ENCODE measurements at places on chromosomes 3 and 15.

DNA sequence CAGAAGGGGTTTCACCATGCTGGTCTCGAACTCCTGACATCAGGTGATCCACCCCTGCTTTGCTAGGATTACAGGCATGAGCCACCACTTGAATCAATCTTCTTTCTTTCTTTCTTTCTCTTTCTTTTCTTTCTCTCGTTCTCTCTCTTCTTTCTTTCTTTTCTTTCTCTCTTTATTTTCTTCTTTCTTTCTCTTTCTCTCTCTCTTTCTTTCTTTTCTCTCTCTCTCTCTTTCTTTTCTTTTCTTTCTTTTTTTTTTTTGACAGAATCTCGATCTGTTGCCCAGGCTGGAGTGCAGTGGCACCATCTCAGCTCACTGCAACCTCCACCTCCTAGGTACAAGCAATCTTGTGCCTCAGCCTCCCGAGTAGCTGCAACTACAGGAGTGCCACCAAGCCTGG lies 37.9 kb upstream of the PIK3CB start:
- DNase-seq, result no peak

GRCh38 chr3:59040902-59041301 lies 8.9 kb downstream of the CFAP20DC start:
- DNase-seq, result no peak

DNA sequence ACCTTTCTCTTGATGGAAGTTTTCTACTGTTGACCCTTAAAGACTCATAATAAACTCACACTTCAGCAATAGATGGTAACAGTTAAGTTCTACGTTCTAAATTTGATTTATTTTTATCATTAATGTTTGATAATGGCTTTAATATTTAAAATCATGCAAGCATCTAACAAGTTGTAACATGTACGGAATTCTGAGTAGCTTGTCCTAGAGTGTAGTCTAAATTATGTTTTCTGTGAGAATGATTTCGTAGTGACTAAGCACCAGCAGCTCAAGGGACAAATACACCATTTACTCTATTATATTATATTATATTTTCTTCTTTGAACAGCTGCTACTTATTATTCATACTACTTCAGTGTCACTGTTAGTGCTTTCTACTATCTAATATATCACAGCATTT lies 345.6 kb downstream of the NLGN1 start:
- DNase-seq, result no peak

GRCh38 chr3:69669070-69669469 lies 70.2 kb upstream of the MITF start:
- no peak for DNase-seq

DNA sequence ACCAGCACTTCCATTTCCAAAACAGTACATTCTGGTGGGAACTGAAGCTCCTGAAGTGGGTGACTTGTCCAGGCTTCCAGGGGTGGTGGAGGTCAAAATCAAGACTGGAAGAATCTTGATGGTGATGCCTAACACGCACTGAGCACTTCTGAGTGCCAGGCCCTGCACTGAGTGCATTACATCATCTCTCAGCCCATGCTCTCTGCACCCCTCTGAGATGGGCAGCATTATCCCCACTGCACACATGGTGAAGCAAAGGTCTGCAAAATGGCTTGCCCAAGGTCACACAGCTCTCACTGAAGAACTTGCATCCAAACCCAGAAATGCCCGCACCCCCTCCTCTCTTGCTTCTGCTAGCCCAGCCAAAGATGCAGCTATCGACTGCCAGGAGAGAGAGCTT lies 36.9 kb downstream of the NTRK3 start:
- no peak for DNase-seq

DNA sequence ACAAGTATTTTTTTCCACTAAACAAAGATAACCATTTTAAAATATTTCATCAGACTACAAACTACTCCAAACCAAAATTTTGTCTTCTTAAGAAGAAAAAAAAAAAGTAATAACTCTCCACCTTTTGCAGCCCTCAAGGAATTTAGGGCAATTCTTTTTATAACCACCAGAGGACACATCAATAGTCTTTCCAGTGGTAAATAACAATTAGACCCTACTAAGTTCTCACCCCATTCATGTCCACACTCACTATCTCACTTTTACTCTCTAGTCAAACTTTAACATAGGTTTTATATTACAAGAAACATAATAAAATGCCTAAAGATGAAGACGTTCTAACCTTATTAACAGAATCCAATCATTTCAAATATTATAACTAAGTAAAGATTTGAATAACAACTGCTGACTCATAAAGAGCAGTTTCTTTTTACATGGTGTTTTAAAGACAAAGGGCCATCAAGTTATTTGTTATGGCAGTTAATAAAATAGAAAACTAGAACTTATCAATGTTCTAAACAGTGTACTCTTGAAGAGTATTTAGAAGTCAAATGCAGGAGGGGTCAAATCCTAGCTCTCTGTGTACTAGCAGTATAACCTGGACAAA lies 33.0 kb downstream of the CCDC39 start:
- no peak for DNase-seq

DNA sequence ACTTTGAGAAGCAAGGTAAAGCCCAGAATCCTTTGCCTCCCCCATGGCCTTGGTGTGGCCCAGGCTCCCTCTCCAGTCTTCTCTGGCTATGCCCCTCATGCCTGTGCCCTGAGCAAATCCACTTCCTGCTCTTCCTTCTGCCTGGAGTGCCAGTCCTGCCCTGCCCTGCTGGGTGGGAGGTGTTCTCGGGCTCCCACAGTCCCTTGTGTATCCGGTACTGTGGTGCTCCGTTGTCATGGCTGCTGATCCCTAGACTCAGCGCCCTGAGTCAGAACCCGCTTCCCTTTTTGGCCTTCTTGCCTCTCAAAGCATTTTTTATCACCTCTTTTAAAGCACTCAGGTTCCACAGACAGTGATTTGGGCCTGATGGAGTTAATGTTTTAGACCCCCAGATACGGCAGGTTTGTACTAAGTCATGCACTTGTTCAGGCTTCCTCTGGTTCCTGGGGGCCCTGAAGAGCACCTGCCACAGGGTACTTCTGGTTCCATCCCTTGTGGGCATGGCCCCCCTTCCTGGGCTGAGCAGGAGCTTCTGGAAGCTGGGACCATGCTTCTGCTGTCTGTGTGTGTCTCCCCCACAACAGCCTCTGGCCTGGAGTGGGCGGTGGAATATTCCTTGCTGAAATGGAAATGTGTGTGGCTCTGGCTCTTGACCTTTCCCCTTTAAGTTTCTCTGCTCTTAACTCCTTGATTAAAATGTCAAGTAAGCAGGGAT lies 29.6 kb upstream of the ADAMTS7 start:
- DNase-seq, result no peak

GRCh38 chr3:66957367-66957766 lies 40.7 kb upstream of the KBTBD8 start:
- no peak for DNase-seq

DNA sequence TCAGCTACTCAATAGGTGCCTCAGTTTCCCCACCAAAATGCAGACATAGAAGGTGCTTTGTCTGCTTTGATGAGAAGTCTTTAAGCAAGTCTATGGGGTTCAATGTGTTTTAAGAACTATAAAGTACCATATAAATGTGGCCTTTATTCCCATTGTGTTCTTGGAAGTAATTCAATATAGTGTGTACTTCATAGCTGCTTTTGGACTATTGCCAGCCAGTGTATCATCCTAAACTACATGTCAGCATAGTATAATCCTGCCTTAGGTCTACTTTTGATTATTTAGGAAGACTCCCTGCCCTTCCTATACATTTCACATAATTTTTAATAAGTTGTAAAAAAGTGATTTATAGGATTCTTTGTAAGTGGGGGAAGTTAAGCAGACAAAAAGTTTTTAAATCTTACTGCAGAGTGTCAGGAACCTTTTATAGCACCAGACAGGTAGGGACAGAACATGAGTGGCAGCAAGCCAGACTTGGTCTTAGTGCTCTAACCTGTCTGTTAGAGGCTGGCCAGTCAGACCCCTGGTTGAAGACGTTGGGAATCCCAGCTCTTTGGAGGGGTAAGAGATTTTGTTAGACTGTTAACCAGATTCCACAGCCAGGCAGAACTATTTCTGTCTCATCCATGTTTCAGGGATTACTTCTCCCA lies 48.4 kb downstream of the MLH1 start:
- no peak for DNase-seq

DNA sequence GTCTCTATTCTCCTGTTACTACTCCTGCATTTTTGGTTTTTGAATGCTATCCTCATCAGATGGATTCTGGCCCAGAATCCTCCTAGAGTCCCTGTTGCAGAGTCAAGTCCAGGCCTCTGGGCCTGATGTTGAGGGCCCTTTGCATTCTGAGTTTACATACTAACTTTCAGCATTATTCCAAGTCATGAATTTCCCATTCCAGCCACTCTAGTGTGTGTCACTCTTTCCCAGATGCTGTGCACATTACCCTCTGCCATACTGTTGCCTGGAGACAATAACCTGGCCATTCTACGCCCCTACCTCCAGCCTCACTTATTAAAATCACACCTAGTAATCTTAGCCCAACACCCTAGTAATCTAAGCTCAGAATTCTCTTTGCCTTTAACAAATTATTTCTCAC lies 53.4 kb downstream of the GXYLT2 start:
- no peak for DNase-seq

Data from stimulated activated CD4-positive, alpha-beta T cell treated with anti-CD3 and anti-CD28 coated beads, Interleukin-4, amount 100 ng/mL, for 4 hours (primary cell).